IMR-90 (cell line): ENCODE measurements at places on chromosomes 5 and 9.

GRCh38 chr9:16341177-16341576 is 529.3 kb downstream of the BNC2 start:
- no peak overlapping the region for H3K4me3 ChIP-seq
- H3K27me3 ChIP-seq, result no peaks in the 10 kb centered on the region
- peak; percentile 49 for DNase-seq
- H3K4me1 ChIP-seq, result peaks cover 21% of the 10 kb centered on the region

DNA sequence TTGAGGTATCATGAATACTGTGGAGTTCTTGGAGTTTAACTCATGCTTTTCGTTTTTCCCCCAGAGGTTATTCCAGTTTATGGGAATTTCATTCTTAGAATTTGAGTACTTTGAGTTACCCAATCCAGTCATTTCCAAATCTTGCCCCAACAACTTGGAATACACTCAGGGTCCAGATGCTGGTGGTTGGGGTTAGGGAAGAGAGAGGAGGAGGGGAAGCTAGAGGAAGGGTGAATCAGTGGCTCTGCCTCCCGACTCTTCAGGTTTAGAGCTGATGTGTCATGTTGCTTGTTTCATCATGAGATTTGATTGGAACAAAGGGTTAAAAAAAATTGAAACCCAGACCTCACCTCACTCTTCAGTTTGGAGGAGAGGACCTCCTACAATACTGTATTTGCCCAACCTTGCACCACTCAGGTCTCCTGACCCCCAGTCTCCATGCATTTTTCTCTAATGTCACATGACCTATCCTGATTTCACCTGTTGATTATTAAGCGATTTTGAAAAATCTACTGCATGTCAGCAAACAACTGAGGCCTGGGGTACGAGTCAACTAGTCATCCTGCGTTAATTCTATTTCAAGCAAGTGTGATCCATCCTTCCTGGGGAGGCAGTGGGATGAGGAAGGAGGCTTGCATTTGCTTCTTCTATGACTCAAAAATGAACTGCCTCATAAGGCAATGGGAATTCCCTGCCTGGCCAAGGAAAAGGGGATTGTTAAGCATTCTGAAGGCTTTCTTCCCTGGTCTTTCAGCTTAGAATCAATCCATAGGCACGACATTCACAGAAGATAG is 6.2 kb upstream of the SLC1A3 start:
- no peak overlapping the region for H3K4me3 ChIP-seq
- H3K27ac ChIP-seq, result no peak overlapping the region
- H3K36me3 ChIP-seq, result no peaks in the 10 kb centered on the region
- H3K27me3 ChIP-seq, result no peaks in the 10 kb centered on the region; the same call in 1 of the 2 replicates

DNA sequence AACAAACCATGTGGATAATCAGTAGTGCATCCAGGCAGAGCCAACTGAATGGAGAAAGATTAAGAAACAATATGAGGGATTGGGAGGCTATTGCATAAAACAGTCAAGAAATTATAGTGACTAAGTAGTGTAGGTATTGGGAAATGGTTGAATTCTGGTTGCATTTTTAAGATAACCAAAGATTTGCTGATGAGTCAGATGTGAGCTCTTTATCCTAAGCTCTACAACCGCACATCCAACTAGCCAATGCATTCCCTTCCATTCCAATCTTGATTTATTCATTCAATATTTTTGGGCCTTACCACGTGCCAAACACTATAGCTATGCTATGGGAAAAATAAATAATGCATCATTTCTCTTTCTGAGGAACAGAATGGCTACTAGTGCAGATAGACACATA is 524.5 kb upstream of the RGMB start:
- DNase-seq, result peak; percentile 96
- no peak overlapping the region for H3K4me3 ChIP-seq
- H3K27me3 ChIP-seq, result no peaks in the 10 kb centered on the region
- no peaks in the 10 kb centered on the region for H3K36me3 ChIP-seq

DNA sequence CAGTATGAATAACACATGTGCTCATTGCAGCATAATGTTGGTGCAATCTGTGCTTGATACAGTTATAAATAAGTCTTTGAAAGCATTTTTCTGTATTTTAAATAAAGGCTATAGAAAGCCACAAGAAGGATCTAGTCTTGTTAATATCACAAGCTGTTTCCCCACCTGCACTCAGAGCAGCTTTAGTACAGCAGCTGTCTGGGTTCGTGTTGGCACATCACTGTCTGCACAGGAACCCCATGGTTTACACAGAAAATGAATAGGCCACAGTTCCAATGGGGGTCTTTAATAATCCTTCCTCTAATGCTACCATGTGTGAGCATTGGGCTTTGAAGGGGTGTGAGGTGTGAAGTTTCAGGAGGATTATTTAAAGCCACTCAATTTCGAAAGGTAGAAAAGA is 2269.7 kb downstream of the MAT2B start:
- H3K4me1 ChIP-seq, result no peaks in the 10 kb centered on the region
- H3K36me3 ChIP-seq, result no peaks in the 10 kb centered on the region
- H3K4me3 ChIP-seq, result no peak overlapping the region
- no peak for DNase-seq
- no peak overlapping the region for H3K27ac ChIP-seq
- H3K27me3 ChIP-seq, result no peaks in the 10 kb centered on the region

DNA sequence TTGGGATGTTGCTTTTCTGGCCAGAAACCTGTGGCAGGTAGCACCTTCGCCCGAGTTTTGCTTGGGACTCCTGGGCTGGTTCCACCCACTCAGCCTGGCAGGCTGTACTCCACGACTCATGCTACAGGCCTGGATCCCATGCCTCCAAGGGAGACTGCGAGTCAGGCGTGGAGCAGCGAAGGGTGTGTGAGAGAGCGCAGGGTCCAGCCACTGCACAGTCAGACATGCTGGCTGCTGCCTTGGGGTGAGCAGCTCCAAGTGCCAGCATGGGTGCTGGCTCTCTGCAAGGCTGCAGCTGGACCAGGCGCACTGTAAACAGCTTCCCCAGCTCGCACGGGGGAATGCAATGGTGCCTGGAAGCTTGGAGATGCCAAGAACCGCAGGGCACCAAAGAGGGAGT is 249.6 kb upstream of the EDIL3 start:
- no peaks in the 10 kb centered on the region for H3K4me1 ChIP-seq
- no peaks in the 10 kb centered on the region for H3K27me3 ChIP-seq
- H3K36me3 ChIP-seq, result no peaks in the 10 kb centered on the region
- peak; percentile 17 for DNase-seq
- no peak overlapping the region for H3K4me3 ChIP-seq

DNA sequence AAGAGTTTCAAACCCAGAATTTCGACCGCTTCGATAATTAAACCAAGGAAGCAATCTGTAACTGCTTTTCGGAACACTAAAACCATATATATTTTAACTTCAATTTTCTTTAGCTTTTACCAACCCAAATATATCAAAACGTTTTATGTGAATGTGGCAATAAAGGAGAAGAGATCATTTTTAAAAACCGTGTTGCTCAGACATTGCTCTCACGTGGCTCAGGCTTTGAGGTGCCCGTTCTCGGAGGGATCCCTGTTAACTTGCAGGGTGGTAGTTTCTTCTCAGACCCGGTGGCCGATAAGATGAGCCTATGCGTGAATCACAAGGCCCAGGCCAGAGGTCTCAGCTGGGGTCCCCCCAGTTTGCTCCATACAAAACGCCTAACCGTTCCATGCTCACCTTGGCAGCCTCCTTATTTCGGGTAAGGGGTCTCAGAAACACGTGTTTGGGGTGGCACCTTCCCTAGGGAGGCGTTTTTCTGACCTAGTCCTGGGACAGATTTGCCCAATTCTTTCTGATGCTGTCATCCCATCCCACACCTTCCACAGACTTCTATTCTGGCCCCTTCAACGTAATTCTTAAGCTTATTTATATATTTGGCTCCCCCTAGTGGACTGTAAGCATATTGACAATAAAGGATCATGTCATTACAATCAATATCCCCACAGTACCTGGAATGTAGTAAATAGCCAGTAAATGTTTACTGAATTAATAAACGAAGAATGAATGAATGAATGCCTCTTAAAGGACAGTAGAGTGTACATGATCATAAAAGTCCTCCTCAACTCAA is 48.1 kb downstream of the THBS4 start:
- peaks cover 3% of the 10 kb centered on the region; the same call in 1 of the 2 replicates for H3K4me1 ChIP-seq
- DNase-seq, result peak; percentile 72
- H3K4me3 ChIP-seq, result no peak overlapping the region
- H3K36me3 ChIP-seq, result no peaks in the 10 kb centered on the region

DNA sequence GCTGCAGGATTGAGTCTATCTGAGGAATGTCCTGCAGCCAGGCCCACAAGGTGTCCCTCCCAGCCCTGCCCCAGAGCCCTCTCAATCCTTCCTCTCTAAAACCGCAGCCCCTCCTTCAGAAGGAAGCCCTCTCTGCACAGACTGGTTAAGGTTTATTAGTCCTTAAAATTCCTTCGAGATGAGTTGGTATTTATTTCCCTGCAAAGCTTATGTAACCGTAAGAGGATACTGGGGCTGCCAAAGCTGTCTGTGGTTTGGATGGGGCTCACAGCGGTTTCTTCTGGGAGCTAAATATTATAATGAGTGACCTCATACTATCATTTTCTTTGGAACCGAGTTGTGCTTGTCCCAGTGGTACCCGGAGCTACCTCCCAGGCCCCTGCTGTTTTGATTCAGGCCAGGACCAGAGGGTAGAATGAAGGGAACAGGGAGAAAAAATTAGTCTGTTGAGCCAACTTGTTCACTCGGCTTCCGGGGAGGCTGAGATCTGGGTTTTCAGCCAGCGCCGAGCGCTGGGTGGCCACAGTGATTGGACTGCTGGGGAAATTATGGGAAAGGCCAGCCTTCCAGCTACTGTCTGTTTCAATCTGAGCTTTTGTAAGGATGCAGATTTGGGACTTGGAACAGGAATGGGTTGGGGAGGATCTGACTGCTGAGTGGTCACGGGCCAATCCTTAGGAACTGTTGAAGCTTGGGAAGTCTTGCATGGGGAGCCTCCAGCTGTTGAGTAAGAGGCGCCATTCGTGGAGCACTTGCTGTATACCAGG is 107.5 kb downstream of the NDFIP1 start:
- H3K27ac ChIP-seq, result peak overlapping the region; percentile 50
- peaks cover 1% of the 10 kb centered on the region; the same call in 1 of the 2 replicates for H3K27me3 ChIP-seq
- H3K36me3 ChIP-seq, result no peaks in the 10 kb centered on the region
- peak; percentile 98 for DNase-seq
- H3K4me3 ChIP-seq, result no peak overlapping the region

DNA sequence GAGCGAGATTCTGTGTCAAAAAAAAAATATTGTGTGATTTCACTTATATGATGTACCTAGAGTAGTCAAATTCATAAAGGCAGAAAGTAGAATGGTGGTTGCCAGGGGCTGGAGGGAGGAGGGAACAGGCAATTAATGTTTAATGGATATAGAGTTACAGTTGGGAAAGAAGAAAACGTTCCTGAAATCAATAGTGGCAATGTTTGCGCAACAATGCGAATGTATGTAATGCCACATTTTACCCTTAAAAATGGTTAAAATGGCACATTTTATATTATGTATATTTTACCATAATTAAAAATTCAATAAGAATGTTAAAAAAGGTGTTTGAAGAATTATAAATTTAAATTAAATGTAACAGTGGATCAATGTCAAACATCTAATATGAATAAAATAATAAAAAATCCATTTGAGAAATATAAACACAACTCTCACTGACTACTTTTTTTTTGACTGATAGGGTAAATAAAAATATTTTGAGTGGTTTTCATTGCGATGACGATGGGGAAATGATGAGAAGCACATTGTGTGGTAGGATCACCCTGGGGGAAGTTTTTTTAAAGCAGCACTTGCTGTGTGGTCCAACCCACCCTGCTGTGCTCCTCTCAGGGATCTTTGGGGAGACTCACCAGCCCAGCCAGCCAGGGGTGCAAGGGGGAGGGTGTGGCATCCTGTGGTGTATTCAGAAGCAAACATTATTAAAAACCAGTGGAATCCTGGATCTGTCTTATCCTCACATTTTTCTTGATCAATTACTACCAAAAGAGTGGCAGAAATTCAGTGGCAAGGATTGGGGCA is 4.3 kb downstream of the FYB1 start:
- H3K27ac ChIP-seq, result no peak overlapping the region
- no peaks in the 10 kb centered on the region for H3K36me3 ChIP-seq
- no peak for DNase-seq
- H3K27me3 ChIP-seq, result peaks cover 2% of the 10 kb centered on the region
- no peak overlapping the region for H3K4me3 ChIP-seq
- no peaks in the 10 kb centered on the region for H3K4me1 ChIP-seq

DNA sequence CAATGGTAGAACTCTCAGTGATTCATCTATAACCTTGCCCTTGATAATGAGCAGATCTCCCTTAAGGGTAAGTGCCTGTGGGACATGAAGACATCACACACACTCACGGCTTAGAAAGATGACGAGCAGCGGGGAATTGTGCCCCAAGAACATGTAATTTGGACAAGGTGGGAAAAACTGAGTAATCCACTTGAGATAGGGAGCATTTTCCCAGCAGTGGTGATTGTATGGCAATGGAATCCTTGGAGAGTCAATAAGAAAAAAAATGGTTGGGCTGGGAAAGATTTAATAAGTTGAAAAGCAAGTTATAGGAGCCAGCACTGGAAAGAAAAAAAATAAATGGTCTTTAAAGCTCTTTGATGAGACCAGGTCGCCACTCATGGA is 193.1 kb downstream of the GLIS3 start:
- no peak overlapping the region for H3K27ac ChIP-seq
- peak; percentile 58 for DNase-seq
- H3K27me3 ChIP-seq, result no peaks in the 10 kb centered on the region
- H3K4me3 ChIP-seq, result no peak overlapping the region
- peaks cover 15% of the 10 kb centered on the region for H3K4me1 ChIP-seq

DNA sequence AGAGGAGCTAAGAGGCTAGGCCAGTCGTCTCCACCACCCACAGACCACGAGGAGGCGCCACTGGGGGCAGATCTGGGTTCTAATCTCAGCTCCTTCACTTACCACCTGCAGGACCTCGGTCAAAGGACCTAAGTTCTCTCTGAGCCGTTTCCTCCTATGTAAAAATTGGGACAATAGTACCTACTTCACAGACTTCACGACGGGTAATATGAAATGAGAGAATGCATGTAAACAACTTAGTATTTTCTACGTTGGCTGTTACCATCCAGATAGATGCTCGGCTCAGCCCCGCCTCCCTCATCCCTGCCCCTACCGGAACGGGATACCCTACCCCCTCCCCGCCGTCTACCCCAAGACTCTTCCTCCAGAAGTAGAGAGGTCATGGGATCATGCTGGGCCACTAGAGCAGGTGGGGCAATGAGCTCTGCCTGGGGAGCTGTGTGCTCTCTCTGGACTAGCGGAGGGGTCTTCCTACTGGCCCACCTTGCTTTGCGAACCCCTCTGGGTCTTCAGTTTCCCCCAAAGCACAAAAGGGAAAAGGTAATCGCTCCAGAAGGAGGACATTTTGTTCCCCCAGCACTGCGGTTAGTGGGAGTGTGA is 541 bp downstream of the GNPDA1 start:
- peaks cover 10% of the 10 kb centered on the region for H3K4me1 ChIP-seq
- H3K4me3 ChIP-seq, result peak overlapping the region; percentile 69
- DNase-seq, result no peak
- H3K27ac ChIP-seq, result peak overlapping the region; percentile 64
- peaks cover 12% of the 10 kb centered on the region for H3K36me3 ChIP-seq
- H3K27me3 ChIP-seq, result no peaks in the 10 kb centered on the region

DNA sequence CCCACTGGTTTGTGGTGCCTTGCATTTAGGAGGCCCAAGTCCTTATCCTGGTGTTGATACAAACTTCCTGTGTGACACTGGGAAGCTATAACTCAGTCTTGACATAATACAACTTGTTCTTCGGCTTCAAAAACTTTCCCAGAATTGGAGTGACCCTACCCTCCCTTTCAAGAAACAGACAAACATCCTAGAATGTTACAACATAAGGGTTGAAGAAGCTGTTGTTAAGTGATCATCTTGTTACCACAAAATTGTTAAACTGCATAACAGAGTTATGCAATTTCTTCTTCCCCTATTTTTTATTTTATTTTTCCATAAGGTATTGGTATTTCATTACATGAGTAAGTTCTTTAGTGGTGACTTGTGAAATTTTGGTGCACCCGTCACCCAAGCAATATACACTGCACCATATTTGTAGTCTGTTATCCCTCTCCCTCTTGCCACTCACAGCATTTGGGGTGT is 21.3 kb downstream of the TLR4 start:
- H3K4me1 ChIP-seq, result no peaks in the 10 kb centered on the region
- no peaks in the 10 kb centered on the region for H3K36me3 ChIP-seq
- H3K27me3 ChIP-seq, result no peaks in the 10 kb centered on the region
- no peak for DNase-seq
